COLO829 (cell line): ENCODE measurements at places on chromosomes 12 and 14.

- no peak for DNase-seq
Observed at GRCh38 chr14:68897559-68898155, 81.4 kb downstream of the ACTN1 start.

GRCh38 chr12:83389237-83389996 is 702.7 kb downstream of the TMTC2 start:
- DNase-seq: peak; percentile 11

DNA sequence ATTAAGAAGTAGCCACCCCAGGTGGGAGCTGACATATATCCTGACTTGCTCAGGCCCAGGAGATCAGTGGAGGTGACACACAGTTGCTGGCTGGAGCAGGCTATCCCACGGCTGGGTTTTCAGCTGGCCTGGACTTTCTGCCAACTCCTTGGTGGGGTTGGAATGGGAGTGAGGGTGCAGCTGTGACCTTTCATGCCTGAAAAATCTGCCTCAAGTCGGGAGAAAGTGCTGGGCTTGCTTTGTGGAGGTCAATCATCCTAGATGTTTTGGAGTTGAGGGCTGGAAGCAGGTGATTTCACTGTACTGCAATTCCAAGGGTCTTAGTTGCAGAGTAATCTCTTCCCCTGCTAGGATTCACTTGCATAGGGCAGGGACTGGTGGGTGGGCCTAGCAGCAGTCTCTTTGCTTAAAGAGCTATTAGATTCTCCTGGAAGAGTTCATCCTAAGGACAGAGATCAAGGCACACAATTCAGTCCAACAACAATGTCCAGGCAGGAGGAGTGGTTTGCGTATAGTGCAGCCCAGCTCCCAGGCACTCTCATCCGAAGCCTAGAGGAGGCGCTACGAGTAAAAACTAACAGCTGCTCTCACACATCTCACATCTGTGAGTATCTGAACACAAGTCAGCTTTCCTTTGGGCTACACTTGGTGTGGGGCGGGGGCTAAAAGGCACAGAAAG is 98.1 kb downstream of the GAS2L3 start:
- no peak for DNase-seq

DNA sequence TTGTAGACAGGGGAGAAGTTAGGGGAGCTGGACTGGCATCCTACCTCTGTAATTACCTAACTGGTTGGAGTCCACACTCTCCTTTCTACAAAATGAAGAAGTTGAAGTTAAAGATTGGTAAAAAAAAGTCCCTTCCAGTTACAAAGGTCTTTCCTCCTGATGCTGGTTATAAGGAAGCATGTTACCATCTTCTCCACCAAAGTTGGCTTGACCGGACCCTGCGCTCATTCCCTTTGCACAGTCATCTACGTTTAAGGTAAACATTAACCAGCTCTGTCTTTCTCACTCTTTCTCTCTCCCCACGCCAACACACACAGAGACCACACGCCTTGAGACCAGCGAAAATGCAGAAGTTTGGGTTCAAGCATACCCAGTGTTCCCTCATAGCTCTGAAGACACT is 11.9 kb downstream of the FBLN5 start:
- no peak for DNase-seq

DNA sequence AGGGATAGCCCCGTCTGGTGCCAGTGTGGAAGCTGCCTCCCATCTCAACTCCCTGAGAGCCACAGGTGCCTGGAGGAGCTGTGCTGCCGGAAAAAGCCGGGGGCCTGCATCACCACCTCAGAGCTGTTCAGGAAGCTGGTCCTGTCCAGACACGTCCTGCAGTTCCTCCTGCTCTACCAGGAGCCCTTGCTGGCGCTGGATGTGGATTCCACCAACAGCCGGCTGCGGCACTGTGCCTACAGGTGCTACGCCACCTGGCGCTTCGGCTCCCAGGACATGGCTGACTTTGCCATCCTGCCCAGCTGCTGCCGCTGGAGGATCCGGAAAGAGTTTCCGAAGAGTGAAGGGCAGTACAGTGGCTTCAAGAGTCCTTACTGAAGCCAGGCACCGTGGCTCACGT is 25.5 kb upstream of the P2RX4 start:
- DNase-seq: no peak

- peak; percentile 71 for DNase-seq
Observed at GRCh38 chr14:72291908-72292688, 359.9 kb downstream of the RGS6 start.

GRCh38 chr12:1470051-1470450 is 124.3 kb downstream of the FBXL14 start:
- no peak for DNase-seq

GRCh38 chr14:102891556-102891955 is 30.9 kb upstream of the AMN start:
- no peak for DNase-seq

- no peak for DNase-seq
Observed at GRCh38 chr14:75577090-75577489, 1.3 kb upstream of the FLVCR2 start.

- no peak for DNase-seq
Observed at GRCh38 chr14:104514156-104514848, 65.3 kb upstream of the C14orf180 start.

DNA sequence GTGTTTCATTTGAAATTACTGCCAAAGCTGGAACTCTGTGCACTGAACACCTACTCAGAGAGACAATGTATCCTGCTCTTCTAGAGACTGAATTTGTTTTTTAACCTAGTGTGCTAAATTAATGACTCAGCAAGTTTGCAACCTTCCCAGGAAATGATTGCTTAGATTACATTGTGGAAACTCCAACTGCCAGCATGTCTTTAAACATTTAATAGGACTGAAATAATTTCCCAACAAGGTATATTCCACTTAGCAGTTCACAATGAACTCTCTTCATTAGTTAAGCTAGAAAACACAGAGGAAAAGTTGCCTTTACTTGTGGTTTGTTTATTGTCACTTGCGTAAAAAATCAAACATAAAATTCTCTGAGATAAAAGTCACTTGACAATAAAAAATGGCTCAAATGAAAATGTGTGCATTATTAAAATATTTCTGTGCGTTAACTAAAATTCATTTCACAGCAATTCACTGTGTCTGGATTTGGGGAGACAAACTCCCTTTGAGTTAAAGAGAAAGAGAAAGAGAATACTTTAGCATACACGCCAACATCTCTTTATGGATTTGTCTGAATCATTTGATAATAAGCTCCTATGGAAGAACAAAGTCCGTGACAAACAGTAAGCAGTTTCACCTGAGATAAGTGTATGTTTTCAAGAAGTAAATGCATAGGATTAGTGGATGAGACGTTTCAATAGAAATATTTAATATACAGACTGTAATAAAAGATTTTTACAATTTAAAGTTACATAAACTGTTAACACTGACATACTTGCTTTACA is 284.0 kb downstream of the PRKD1 start:
- DNase-seq: no peak

DNA sequence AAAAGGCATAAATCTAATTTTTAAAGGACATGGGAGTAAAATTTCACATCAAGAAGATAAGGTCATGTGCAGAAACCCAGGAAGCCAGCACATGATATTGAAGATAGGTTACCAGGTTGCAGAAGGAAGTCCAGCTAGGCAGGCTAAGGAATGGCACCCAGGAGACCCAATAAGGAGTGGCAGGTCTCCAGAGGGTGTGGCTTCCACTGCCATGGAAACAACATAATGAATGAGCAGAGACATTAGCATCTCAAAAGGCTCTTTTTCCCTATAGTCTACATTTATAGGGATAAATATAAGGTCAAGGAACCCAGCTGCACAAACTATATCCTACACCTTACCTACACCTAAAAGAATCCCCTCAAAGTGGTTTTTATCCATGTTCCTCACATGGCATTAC is 275.9 kb downstream of the RPS29 start:
- no peak for DNase-seq

- no peak for DNase-seq
Observed at GRCh38 chr14:89351221-89351515, 65.9 kb downstream of the FOXN3 start.

DNA sequence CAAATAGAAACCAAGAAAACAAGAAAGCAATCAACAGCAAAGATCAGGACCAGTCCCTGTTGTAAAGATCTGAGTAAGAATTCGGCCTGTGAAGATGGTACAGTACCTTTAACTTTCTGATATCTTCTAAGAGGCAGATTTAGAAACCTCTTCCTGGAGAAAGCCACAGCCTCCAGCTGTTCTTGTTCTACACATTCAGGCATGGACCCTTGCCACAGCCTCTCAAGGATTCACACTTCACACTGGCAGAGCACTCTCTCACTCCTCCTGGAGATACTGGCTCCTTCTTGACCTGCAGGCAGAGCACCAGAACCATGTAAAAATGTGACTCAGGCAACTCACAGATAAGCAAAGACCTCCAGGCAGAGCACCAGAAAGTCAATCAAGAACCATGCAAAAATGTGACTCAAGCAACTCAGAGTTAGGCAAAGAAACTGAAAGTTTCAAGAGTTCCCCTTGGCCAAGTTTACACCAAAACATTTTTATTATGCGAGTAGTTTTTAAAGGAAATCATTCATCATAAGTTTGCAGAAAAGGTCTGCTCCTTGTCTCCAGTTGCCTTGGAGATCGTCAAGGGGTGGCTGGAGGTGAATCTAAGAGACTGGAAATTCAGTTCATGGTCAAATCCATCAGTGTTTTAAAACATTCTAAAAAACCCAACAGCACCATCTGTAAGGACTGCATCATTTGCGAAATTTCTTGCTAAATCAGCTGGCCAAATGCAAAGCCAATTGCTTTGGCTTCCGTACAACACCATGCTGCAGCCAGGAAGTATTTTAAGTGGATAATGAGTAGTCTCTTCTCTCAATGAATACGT is 119.3 kb upstream of the MDM1 start:
- no peak for DNase-seq

DNA sequence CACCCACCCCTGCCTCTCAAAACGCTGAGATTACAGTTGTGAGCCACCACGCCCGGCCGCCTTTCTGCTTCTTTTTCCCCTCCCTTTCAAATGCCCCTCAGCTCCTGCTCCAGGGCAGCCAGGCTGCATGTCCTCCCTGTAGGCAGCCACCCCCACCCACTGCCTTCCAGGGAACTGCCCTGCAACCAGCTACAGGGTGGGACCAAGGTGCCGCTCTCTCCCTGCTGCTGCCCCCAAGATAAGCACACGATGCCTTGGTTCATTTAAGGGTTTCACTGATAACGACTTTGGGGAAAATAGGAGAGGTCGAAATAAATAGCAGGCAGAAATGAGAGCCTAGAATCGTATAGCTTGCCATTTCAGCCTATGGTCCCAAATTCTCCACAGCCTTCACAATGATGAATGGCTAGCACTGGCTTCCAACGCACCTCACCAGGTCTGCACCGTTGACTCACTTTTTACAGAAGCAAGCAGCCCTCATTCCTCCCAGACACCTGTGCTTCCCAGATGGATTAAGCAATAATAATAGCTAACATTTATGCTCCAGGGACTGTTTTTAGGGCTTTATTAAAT is 40.7 kb downstream of the ATG14 start:
- DNase-seq: no peak

DNA sequence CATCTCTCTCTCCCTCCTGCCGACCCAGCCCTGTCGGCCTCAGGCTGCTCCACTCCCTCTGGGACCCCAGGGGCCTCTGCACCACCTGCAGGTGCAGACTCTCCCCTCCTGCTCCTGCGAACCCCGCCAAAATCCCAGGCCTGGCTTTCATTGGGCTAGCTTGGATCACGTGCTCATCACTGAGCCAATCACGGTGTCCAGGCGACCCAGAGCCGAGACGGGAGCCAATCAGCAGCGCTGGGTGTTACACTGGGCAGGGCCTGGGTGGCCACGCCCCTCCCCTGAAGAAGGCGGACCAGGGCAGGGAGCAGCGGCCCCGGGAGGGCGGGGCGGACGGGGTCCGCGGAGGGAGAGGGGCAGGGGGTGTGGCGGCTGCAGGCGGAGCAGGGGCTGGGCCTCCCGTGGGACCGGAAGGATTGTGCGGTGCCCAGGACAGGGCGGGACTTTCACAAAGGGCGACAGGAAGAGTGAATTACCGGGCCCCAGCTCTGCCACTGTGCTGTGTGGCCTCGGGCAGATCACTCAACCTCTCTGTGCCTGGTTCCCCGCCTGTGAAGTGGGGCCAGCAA is 66.6 kb upstream of the FBRSL1 start:
- no peak for DNase-seq

DNA sequence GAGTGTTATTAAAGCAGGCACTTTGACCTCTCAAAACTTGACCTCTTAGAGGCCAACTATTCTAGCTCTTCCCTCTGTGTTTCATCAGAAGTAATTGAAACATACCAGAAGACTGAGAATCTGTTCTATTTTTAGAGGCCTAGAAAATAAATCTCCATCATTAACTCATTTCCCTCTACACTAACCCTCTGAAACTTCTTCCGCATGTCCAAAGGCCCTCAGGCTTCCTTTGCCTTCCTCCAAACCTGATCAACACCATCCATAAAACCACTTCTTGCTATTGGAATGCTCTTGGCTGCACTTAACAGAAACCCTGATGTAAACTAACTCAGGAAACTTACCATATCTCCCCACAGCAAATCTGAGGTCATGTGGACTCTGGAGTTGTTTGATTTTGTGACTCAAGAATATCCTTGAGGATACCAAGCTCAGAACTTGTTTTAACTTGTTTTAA is 196.4 kb downstream of the RPAP3 start:
- DNase-seq: no peak

GRCh38 chr12:80033448-80033847 is 65.9 kb upstream of the OTOGL start:
- peak; percentile 76 for DNase-seq

- no peak for DNase-seq
Observed at GRCh38 chr14:53529519-53529918, 376.4 kb upstream of the DDHD1 start.

GRCh38 chr12:18646286-18646890 is 91.4 kb downstream of the PLCZ1 start:
- no peak for DNase-seq

DNA sequence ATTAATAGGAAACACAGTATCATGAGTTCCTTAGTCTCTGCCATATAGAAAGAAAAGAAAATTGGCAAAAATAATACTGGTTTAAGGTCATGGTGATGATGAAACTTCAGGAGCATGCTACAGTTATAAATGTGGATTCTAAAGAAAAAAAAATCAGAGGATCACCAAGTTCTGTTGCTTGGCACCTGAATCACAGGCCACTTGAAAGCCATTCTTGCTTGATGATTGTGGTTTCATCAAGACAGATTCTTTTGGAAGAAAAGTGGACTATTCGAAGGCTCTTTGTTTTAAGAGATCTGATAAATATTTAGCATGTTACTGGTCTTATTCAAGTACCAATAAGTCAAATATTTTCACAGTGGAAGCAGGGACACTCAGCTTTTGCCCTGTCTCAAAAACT is 148.9 kb downstream of the SAMD4A start:
- DNase-seq: no peak

DNA sequence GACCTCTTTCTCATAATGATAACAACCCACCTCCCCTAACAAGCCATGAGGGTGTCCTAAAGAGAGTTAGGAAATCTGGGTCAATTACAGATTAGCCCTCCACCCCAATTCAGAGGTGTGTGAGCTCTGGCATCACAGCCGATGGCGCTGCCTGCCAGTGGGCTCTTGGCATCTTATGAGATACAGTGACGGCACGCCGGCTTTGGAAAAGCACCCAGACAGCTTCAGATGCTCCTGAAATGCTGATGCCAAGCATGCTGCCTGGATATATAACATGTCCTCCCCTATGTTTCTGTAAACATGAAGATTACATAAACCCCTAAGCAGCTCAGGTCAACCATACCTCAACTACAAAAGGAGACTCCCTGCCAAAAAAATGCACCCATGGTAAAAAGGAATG is 152.6 kb downstream of the TTC7B start:
- no peak for DNase-seq

- DNase-seq: no peak
Observed at GRCh38 chr12:51834411-51834810, 14.1 kb downstream of the FIGNL2 start.
